ENCODE measurements at places on chromosomes 2 and 18.
A peak's percentile ranks its signal among the peaks of the same experiment; 100 is the strongest.

DNA sequence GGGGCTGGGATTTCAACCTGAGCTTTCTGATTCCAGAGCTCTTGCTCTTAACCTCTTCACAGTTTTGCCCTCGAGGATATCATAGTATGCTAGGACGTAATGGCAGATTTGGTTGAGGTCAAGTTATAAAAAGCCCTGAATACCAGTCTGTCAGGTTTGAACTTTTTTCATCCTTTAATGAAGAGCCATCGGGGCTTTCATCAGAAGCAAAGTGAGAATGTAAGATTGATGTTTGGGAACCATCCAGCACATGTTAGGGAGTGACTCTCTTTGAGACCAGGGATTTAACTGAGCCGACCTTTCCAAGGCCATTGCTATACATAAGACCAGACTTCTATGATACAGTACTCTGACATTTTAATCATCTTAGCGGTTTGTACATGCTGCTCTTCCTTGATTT lies 142.5 kb downstream of the TTC27 start:
- no peak for DNase-seq

- DNase-seq, result no peak
These were observed 199.4 kb upstream of the CDH20 start for GRCh38 chr18:61133783-61134182.

DNA sequence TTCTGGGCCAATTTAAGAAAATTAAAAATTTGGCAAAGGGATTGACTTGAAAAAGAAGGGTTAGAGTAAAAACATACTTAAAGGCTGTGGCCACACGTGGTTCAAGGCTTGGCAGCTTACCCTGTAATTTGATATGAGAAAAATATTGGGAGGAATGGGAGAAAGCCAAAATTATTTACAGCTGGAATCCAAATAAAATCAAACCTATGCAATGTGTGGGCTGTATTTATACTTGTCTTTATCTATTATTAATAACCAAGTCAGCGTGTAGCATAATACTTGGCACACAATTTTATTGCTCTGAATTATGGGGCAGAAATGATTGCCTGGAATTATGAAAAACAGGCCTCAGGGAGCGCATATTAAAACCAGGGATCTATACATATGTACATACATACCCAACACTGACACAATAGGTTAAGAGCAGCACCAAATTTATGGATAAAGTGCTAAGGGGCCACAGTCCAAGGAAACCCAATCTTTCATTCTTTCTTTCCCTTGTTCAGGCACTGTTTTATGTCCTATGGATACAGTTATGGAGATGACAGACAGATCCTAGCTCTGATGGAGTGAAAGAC lies 35.6 kb downstream of the FAM124B start:
- DNase-seq, result no peak

GRCh38 chr2:232348936-232349335 lies 29.6 kb upstream of the ALPP start:
- DNase-seq, result peak; percentile 8

- DNase-seq, result no peak
These were observed 164.6 kb upstream of the DCC start for GRCh38 chr18:52175406-52175805.

GRCh38 chr2:183926433-183926832 lies 671.9 kb upstream of the ZNF804A start:
- DNase-seq, result no peak

- no peak for DNase-seq
These were observed 54.4 kb downstream of the LRPPRC start for GRCh38 chr2:43941359-43941758.

- no peak for DNase-seq
These were observed 43.3 kb downstream of the TMEM200C start for GRCh38 chr18:5851998-5852397.

- DNase-seq, result no peak
These were observed 38.3 kb downstream of the GCG start for GRCh38 chr2:162113776-162114168.

DNA sequence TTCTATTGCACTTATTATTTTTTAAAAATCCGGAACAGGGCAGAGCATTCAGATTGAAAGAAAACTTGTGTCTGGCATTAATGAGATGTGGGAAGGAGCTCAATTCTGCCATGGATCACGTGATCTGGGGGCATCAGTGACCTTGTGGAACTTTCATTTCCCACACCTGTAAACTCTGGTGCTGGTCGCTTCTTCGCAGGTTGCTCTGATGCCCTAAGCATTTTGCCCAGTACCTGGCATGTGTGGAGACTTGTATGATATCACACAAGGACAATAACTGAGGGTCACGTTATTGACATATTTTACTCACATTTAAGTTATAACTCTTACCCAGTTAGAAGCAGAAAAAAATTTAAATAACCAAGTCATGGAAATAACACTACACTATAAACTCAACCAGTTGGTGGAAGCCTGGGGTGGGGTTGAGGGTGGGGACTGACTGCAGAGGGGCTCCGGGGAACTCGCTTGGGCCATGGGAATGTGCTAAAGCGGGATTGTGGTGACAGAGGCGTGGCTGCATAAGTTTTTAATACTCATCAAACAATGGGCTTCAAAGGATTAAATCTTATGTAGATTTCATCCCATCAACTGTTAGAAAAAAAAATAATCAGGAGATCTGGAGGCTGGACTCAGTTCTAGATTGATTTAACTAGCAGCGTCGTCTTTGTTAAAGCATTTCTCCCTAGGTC lies 36.5 kb downstream of the ST3GAL5 start:
- peak; percentile 21 for DNase-seq

DNA sequence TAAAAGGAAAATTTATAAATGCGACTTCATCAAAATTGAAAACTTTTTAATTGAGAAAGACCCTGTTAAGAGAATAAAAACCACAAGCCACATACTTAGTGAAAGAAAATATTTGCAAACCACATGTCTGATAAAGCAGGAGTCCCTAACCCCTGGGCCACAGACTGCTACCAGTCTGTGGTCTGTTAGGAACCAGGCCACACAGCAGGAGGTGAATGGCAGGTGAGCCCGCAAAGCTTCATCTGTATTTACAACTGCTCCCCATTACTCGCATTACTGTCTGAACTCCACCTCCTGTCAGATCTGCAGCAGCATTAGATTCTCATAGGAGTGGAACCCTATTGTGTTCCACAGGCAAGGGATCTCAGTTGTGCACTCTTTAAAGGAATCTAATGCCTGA lies 95.5 kb upstream of the CRACDL start:
- no peak for DNase-seq

- DNase-seq, result no peak
These were observed 70.0 kb downstream of the TMEM18 start for GRCh38 chr2:607172-607571.

DNA sequence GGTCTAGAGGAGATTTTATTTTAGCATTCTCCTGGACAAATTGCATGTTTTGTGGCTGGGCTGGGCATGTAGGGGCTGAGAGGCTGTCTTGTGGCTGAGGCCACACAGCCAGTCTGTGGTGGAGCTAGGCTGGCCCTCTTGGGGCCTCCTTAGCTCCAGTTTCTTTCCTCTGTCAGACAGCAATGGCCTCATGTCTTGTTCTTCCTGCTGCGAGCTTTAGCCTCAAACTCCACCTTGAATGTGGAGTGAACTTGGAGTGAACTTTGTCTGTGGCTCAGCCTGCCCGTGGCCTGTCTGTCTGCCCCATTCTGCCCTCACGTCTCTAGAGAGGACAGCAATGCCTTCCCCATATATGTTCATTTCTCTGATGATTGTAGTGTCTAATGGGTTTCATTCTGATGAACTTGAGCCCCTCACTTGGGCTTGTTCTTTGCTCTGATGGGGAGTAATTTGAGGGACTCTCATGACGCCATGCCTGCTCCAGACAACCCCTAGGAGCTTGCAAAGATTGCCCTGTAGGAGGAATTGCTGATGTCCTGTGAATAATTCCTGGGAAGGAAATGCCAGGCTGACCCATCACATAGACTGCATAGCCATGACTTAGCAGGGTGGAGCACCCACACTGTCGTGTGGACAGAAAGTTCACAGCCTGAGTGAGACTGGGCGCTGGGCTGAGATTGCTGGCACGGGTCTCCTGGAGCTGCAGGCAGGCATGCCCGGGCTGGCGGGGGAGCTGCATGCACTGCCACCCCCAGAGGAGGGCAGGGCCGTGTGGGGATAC lies 42.6 kb downstream of the ASAP2 start:
- no peak for DNase-seq

GRCh38 chr2:120759543-120760331 lies 24.1 kb downstream of the GLI2 start:
- DNase-seq, result no peak

DNA sequence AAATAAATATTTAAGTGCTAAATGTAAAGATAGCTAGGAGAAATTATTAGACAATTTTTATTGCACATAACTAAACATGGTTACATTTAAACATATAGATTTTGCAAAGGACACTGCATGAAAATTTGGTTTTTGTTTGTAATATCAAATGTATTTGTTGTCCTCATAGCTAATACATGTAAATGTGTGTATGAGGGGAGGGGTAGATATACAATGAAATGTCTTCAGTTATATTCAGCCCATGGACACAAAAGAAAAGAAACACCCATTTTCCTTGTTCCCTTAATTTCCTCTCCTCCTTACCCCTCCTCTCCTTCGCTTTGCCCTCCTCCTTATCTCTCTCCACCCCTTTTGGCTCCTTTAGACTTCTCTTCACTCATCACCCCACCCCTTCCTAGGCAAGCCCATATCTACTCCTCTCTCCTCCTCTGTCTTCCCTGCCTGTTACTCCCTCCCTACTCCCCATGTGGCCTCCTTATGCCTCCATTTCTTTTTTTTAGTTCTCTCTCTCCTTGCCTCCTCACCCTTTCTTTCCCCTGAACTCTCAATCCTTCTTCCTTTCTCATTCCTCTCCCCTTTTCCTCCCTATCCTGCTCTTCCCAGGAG lies 1.4 kb downstream of the COL3A1 start:
- DNase-seq, result no peak

DNA sequence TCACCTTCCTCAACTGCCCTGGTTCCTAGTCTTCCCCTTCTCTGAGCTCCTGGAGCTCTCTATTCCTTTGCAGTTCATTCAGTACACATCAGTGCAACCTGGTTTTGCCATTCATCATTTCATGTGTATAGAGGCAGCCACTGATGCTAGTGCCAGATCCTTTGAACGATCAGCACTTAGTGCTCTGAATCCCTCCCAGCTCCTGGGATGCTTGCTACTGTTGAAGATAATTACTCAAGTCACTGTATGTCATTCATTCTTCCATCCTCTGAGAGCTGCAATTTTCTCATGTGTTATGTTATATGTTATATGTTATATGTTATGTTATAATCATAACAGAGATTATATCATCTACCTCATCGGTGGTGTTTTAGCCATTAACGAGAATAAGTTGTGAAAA lies 98.5 kb upstream of the UXS1 start:
- no peak for DNase-seq

- DNase-seq, result no peak
These were observed 99.5 kb downstream of the TTC32 start for GRCh38 chr2:19802086-19802841.

Measured in CD4-positive, alpha-beta T cell treated with Interleukin-21 for 1 hour (primary cell).